ENCODE measurements at places on chromosomes 5 and 9.

DNA sequence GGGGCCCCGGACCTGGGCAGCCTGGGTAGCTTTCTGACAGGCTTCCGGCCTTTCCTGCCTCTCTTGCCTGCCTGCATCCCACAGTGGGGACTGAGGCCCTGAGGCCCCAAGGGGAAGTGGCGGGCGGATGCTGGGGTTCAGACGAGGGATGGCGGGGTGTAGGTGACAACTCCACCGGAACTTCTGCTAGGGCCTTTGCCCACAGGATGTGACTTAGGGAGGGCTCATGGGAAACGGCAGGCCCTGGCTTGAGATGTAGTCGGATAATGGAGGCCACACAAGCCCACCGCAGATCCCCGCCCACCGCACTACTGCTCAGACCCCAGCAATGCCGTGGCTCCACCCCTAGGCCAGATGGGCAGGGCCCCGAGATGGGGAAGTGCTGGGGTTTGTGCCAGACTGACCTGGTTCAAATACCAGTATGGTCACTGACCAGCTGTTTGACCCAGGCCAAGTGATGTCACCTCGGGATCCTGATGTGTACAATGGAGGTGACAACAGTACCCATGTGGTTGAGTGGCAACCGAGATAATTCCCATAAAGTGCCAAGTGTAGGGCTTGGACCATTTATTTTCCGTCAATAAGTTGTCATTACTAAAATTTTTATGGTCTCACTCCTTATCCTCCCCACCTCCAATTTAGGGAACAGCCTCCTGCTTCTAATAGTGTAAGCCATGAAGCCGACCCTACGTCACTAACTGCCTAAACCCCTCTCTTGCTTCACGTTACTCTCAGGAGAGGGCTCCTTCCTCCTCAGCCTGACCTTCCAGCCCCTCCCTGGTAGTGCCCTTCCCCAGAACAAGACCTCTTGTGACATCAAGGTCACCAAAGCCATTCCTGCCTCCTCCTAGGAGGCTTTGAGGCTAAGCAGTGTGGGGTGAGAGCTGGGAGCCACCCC is 2.5 kb upstream of the CDK9 start:
- no peak for DNase-seq

DNA sequence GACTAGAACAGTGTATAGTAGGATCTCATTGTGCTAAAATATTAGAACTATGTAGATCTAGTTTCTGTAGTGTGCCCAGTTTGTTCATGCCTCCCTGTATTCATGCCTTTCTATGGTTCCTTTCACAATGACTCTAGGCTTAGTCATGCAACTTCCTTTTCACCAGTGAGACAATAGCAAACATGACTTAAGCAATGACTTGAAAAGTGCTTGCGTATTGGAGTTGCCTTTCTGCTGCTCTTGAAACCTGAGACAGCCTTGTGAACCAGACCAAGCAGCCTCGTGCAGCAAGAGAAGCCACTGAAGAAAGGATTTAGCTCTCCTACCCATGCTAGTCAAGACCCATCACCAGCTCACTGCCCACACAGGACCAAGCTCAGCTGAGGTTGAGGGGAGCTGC is 294.5 kb upstream of the TAS2R1 start:
- no peak for DNase-seq

GRCh38 chr5:37786862-37787519 is 52.9 kb downstream of the GDNF start:
- DNase-seq: no peak

DNA sequence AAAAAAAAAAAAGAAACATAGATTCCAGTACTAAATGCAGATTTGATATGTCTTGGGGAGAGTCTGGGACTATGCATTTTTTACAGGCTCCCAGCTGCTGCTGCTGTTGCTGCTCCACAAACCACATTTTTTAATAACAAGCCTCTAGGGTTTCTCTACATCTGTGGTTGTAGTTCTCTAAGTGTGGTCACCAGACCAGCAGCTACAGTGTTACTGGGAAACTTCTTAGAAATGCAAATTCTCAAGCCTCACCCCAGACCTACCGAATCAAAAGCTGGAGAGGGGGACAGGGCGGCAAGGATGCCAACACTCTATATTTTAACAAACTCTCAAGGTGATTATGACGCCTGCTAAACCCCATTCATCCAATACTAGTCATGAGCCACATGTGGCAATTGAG is 293.4 kb upstream of the PTGER4 start:
- no peak for DNase-seq

- DNase-seq: peak; percentile 2
Measured at GRCh38 chr5:141051521-141051866, 320 bp downstream of the PCDHB1 start.

- DNase-seq: no peak
Measured at GRCh38 chr5:122473138-122473843, 161.3 kb downstream of the SNCAIP start.

DNA sequence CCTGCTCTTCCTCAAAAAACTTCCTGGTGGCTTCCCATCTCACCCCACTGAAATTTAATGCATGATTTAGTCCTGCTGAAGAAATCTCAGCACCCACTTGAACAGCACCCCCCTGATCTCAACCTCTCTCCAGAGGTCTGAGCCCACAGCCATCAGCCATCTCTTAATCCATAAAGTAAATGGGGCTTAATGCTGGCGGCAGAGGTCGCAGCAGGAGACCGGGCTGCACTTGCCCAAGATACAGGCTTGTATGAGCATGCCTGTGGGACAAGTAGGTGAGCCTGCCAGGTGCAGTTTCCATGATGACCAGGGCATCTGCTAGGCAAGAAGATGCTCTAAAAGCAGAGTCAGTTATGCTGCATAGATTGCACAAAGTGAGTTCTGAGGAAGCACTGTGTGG is 52.4 kb upstream of the CTXN3 start:
- no peak for DNase-seq

- no peak for DNase-seq
Measured at GRCh38 chr5:58496488-58496887, 5.3 kb downstream of the GAPT start.

DNA sequence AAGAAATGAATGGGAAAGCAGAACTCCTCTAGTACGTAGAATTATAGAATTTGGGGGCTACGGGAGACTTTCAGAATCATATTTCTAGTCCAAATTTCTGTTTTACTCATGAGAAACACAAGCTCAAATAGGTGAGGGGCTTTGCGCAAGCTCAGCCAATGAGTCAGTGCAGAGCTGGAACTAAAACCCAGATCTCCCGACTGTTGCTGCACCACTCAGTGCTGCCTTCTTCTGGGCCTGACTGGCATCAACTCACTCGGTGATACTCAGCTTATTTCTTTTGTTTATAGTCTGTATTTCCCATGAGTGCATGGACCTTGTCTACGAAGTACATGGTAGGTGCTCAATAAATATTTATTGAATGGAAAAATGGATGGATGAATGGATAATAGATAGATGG is 280.2 kb downstream of the CDK5RAP2 start:
- no peak for DNase-seq

Data from head of caudate nucleus (tissue), 42 donors.